ENCODE measurements at places on chromosomes 12 and 14.

GRCh38 chr14:70643967-70644366, 2.3 kb downstream of the TTC9 start:
- no peak for DNase-seq

- DNase-seq, result peak; percentile 73
Measured at GRCh38 chr12:52884526-52885293, 20.2 kb downstream of the KRT8 start.

DNA sequence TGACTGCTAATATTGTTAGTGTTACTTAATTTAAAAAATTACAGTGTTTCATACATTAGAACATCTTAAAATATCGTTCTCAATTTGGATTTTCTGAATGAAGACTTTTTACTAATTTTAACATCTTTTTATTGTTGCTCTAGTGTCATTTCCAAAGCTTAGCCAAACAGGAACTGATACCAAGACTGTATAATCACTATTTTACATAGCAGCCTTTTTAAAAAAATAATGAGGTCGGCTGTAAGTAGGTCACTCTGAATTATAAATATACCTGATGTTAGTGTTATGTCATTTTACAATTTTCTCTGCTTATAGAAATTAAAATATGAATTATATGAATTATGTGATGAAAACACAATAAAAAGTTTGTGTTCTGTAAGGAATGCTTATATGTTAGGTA, 321.5 kb downstream of the TMEM117 start:
- DNase-seq, result no peak

GRCh38 chr12:2479851-2480535, 314.8 kb upstream of the FKBP4 start:
- no peak for DNase-seq

DNA sequence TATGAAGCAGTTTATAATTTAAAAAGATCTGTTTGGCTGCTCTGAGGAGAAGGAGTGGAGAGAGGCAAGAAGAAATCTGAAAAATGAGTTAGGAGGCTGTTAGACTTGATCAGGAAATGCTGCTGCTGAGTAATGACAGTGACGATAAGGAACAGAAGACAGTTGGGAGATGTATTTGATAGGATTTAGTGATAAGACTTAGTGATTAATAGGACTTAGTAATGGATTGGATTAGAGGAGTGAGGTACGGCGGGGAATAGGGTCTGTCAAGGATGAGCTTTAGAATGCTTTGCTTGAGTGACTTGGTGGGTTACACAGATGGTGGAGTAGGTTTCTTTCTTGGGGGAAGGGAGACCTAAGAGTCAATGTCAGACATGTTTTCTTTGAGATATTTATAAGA, 31.7 kb downstream of the UNC79 start:
- no peak for DNase-seq

DNA sequence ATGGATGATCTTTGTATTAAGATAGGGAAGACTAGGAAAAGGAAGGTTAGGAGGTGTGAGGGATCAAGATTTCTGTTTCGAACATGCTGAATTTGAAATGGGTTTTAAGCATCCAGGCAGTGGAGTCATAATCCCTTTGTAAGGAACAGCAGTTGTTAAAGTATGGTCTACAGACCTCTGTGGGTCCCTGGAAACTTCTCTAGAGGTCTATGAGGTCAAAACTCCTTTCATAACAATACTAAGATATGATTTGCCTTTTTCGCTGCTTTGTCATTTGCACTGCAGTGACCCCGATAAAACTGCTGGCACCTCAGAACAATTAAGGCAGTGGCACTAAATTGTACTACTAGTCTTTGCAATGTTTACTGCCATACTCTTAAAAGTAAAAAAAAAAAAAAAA, 1.5 kb downstream of the RAD51AP1 start:
- no peak for DNase-seq

DNA sequence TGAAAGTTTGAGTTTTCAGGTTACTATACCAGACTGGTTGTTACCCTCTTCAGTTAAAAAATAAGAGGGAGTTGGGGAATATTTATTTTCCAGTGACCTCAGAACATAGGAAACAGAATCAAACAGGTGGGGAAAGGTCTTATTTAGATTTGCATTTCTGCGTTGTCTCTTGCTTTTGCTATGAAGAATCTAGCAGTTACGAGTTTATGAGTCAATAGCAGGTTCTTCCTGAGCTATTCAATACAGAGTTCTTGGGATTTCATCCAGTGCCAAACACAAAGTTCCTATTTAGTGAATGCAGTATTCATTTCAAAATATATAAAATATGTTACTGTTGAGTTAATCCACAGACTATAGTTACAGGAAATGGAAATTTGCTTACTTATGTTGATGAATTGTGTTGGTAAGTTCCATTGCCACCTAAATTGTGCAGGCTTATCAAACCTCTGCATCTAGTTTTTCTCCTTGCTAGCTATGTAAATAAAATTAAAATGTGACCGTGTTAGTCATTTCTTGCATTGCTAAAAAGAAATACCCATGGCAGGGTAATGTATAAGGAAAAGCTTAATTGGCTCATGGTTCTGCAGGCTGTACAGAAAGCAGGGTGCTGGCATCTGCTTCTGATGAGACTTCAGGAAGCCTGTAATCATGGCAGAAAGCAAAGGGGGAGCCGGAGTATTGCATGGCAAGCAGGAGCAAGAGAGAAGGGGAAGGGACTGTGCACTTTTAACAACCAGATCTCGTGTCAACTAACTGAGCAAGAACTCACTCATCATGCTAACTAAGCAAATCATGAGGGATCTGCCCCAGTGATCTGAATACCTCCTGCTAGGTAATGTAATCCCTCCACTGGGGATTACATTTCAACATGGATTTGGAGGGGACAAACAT, 110.2 kb downstream of the KTN1 start:
- DNase-seq, result no peak

DNA sequence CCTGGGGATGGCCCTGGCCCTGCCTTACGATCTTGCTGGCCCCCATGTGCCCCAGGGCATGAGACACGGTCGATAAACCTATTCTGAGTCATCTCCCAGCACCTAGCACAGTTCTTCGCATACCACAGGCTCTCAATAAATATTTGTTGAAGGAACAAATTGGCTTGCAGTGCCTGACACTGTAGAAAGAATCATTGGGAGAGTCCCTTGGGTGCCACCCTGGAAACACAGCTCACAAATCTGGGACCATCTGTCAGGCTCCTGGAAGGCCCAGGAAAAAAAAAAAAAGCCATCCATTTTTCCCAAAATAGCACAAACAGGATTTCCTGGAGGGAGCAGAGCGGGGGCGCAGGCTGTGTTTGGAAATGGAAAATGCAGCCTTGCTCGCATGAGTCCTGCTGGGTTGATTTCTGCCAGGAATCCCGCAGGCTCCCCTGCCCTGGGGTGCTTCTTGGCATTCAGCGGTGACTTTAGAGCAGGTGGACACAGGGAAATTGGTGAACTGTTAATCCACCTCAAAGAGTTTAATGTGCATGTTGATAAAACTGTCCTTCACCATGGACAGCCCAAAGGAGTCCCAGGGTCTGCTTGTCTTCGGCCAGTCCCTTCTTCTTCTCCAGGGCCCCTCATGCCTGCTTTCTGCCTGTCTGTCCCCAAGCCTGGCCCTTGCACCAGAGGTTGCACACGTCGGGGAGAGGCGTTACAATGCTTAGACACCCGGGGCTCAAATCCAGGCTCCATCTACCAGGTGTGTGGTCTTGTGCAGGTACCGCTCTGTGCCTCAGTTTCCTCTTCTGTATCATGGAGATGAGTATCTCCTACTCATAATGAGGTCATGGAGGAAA, 106.1 kb upstream of the RFLNA start:
- peak; percentile 97 for DNase-seq

DNA sequence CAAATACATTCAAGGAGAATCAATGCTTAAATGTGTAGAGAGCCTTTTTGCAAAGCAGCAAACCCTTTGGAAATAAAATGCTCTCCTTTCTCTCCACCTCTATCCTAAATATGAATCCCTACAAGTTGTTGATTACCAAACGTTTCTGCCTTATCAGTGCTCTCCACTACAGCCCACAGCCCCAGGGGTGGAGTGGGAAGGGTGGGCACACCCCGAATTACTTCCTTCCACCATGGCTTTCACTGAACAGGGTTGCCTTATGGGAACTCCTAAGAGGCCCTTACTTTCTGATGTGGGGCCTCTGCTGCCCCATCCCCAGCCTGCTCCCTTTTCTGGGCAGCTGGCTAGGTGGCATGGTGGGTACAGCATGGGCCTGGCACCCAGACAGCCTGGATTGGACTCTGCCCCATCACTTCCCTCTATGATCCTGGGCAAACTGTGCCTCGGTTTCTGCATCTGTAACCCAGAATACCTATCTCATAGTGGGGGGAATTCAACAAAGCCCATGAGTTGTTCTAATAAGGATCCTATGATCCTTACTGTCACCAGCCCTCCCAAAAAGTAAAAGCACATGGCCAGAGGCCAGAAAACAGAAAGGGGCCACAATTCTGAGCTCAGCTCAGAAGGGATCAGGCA, 16.1 kb downstream of the AK7 start:
- no peak for DNase-seq

DNA sequence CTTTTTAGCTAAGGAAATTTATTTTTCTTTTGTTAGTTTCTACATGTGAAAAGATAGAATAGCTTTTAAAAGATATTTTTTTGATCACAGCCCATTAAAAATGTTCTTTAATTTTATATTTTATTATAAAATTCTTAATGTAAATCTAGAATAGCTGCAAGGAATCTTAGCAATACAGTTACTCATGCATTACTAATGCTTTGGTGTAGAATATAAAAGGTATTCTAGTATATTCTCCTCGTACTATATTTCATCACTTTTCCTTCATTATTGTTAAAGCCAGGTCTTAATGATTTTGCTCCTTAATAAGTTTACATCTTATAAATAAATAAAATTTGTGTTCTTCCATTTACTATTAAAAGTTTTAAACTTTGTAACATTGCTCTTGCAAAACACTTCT, 82.6 kb downstream of the MNAT1 start:
- DNase-seq, result no peak

GRCh38 chr12:124842800-124843510, 20.7 kb downstream of the SCARB1 start:
- no peak for DNase-seq
